ENCODE measurements at places on chromosomes 2 and 18. TPM values are rescaled to one million over a fixed set of nuclear protein-coding genes. Genes with fewer than 3 reads are reported as not detected.

DNA sequence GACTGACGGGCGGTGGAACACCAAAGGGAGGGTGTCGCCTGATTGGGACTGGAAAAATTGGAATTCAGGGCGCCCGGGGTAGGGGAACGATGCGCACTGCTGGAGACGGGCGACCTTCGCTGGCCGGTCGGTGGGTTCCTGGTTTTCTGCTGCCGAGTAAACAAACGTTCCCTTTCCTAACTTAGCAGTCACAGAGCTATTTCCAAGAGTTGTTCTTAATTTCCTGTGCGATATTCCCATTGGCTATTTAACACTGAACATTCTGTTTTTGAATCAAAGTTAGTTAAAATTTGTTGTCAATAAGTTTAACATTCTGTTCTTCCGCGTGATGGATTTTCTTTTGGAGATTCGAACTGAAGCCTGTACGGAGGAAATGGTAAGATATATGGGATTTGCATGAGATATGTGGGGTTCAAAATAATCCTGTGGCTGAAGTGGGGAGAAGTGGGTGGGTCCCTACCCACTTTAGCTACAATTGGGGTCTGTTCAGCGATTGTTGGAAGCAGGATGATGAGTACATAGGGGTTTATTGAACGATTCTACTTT lies 862 bp downstream of the C18orf54 start:
- peak overlapping the region; percentile 55 for H3K27ac ChIP-seq
- peak; percentile 10 for DNase-seq
- H3K4me3 ChIP-seq, result peak overlapping the region; percentile 68
- no peaks in the 10 kb centered on the region for H3K36me3 ChIP-seq
- H3K27me3 ChIP-seq, result no peaks in the 10 kb centered on the region

DNA sequence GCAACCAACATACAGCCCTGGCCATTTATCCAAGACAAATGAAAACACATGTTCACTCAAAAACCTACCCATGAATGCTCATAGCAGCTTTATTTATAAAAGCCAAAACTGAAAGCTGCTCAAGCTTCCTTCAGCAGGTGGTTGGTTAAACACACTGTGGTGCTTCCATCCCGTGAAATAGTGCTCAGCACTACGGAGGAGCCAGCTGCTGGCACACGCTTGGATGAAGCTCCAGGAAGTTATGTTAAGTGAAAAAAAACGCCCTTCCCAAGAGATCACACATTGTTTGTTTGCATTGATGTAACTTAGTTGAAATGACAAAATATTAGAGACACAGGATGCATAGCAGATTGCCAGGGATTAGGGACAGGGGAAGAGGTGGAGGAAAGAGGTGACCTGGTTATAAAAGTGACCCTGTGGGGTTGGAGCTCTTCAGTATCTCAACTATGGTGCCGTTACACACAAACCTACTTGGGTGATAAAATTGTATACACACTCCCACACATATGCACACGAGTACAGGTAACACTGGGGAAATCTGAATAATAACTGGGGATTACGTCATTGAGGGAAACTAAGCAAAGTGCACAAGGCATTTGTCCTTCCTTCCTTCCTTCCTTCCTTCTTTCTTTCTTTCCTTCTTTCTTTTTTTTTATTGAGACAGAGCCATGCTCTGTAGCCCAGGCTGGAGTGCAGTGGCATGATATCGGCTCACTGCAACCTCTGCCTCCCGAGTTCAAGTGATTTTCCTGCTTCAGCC lies 6.2 kb upstream of the ALPG start:
- no peaks in the 10 kb centered on the region for H3K36me3 ChIP-seq
- no peak overlapping the region for H3K4me3 ChIP-seq
- no peak for DNase-seq
- no peaks in the 10 kb centered on the region for H3K4me1 ChIP-seq
- peaks cover 8% of the 10 kb centered on the region for H3K27me3 ChIP-seq
- no peak overlapping the region for H3K27ac ChIP-seq

GRCh38 chr2:58039170-58039611 lies 7.4 kb upstream of the VRK2 start:
- no peaks in the 10 kb centered on the region for H3K36me3 ChIP-seq
- DNase-seq, result peak; percentile 75
- no peaks in the 10 kb centered on the region for H3K4me1 ChIP-seq
- peak overlapping the region; percentile 44 for H3K27ac ChIP-seq

- peak overlapping the region; percentile 59 for H3K4me3 ChIP-seq
These were observed 486 bp upstream of the GPR39 start for GRCh38 chr2:132415915-132416722.

DNA sequence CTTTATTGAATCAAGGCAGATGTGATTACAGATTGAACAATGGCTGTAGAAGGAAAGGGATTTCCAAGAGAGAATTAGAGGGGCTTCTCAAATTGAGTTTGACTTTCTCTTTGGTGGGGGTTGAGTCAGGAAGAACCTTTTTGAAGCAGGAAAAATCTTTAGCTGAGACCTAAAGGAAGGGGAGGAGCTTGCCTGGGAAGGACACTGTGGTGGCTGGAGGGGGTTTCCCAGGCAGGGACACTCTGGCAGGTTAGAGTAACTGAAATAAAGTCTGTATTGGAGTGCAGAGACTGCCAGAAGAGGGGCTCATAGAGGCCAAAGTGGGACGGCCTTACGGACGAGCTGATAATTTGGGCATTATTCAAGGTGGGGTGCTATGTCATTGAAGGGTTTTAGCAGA lies 69.3 kb downstream of the NEDD4L start:
- no peak overlapping the region for H3K27ac ChIP-seq
- H3K36me3 ChIP-seq, result no peaks in the 10 kb centered on the region
- no peak for DNase-seq
- no peak overlapping the region for H3K4me3 ChIP-seq
- no peaks in the 10 kb centered on the region for H3K27me3 ChIP-seq

DNA sequence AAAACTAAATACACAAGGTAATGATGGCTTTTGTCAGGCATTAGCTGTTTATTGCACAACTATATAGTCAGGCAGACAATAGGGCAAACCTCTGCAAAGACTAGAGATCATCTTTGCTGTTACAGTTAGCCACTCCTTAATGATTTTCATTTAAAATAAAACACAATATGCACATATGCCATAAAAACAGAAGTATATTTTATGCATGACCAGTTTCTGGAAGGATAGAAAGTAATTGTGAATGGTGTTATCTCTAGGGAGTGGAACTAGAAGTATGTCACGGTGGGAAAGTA lies 102.0 kb downstream of the CHN1 start:
- no peak overlapping the region for H3K27ac ChIP-seq
- H3K4me3 ChIP-seq, result no peak overlapping the region
- H3K36me3 ChIP-seq, result no peaks in the 10 kb centered on the region
- no peak for DNase-seq

DNA sequence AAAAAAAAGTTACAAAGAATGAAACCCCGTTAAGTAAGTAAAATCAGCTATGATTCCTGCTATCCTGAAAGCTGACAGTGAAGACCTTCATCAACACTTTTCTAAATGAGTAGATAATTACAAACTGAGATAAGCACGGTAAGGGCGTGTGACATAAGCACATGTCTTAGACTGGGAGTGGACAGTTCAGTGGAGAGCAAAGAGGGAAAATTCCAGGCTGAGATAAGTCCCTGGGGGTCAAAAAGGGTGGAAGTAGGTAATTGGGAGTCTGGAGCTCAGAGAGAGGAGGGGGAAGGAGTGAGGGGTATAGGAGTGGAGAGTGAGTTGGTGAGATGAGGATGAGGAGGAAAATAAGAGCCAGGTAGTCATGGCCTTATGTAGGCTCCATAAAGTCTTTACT lies 4.4 kb upstream of the IL1A start:
- no peak overlapping the region for H3K4me3 ChIP-seq
- no peaks in the 10 kb centered on the region for H3K27me3 ChIP-seq
- H3K36me3 ChIP-seq, result no peaks in the 10 kb centered on the region
- peaks cover 2% of the 10 kb centered on the region for H3K4me1 ChIP-seq
- no peak overlapping the region for H3K27ac ChIP-seq

- no peaks in the 10 kb centered on the region for H3K4me1 ChIP-seq
- no peaks in the 10 kb centered on the region for H3K27me3 ChIP-seq
- peaks cover 13% of the 10 kb centered on the region for H3K36me3 ChIP-seq
These were observed 83.4 kb upstream of the CYP20A1 start for GRCh38 chr2:203155406-203155805.

- H3K4me1 ChIP-seq, result no peaks in the 10 kb centered on the region
- no peak for DNase-seq
- H3K4me3 ChIP-seq, result no peak overlapping the region
- no peaks in the 10 kb centered on the region for H3K36me3 ChIP-seq
These were observed 41.4 kb downstream of the CHST9 start for GRCh38 chr18:27143580-27144287.

GRCh38 chr2:220356076-220356475 lies 728.6 kb downstream of the SLC4A3 start:
- no peak overlapping the region for H3K4me3 ChIP-seq
- H3K27me3 ChIP-seq, result no peaks in the 10 kb centered on the region
- no peaks in the 10 kb centered on the region for H3K36me3 ChIP-seq
- no peaks in the 10 kb centered on the region for H3K4me1 ChIP-seq

- peaks cover 1% of the 10 kb centered on the region for H3K4me1 ChIP-seq
- DNase-seq, result no peak
- H3K27me3 ChIP-seq, result no peaks in the 10 kb centered on the region
- no peaks in the 10 kb centered on the region for H3K36me3 ChIP-seq
- no peak overlapping the region for H3K4me3 ChIP-seq
- no peak overlapping the region for H3K27ac ChIP-seq
These were observed 54.6 kb downstream of the ANKRD44 start for GRCh38 chr2:197256021-197256420.

- H3K27ac ChIP-seq, result no peak overlapping the region
- no peak overlapping the region for H3K4me3 ChIP-seq
- H3K4me1 ChIP-seq, result peaks cover 2% of the 10 kb centered on the region
- no peak for DNase-seq
These were observed 66.3 kb downstream of the PARD6G start for GRCh38 chr18:80180778-80181564.

- no peaks in the 10 kb centered on the region for H3K27me3 ChIP-seq
- H3K4me3 ChIP-seq, result no peak overlapping the region
- H3K36me3 ChIP-seq, result no peaks in the 10 kb centered on the region
- H3K4me1 ChIP-seq, result no peaks in the 10 kb centered on the region
- no peak for DNase-seq
- no peak overlapping the region for H3K27ac ChIP-seq
These were observed 15.4 kb downstream of the AFF3 start for GRCh38 chr2:100126897-100127401.

DNA sequence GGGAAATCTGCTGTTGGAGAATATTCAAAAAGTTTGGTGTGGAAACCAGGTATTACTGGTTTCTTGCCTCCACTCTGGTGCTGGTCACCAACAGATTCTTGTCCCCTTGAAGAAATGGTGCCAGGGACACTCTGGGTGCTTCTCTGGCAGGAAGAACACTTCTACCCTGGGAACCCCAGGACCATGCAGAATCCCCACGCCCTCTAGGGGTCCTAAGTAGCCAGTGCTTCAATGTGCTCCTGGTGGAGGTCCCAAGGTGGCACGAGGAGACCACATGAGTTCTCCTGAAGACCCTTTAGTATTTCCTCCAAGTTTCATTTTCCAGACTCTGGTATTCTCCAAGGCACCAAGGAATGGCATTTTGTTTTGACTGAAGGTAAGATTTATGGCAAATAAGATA lies 380.6 kb downstream of the TSN start:
- peak; percentile 21 for DNase-seq
- no peaks in the 10 kb centered on the region for H3K27me3 ChIP-seq
- no peak overlapping the region for H3K27ac ChIP-seq

- no peak for DNase-seq
- no peaks in the 10 kb centered on the region for H3K27me3 ChIP-seq
- peaks cover 6% of the 10 kb centered on the region for H3K4me1 ChIP-seq
- no peak overlapping the region for H3K4me3 ChIP-seq
- H3K36me3 ChIP-seq, result peaks cover 9% of the 10 kb centered on the region
These were observed 114.4 kb upstream of the ACVR1C start for GRCh38 chr2:157743051-157743450.

- H3K4me3 ChIP-seq, result no peak overlapping the region
- H3K4me1 ChIP-seq, result peaks cover 6% of the 10 kb centered on the region
- DNase-seq, result peak; percentile 36
- no peaks in the 10 kb centered on the region for H3K36me3 ChIP-seq
These were observed 167.2 kb downstream of the TRIB2 start for GRCh38 chr2:12883906-12884305.

DNA sequence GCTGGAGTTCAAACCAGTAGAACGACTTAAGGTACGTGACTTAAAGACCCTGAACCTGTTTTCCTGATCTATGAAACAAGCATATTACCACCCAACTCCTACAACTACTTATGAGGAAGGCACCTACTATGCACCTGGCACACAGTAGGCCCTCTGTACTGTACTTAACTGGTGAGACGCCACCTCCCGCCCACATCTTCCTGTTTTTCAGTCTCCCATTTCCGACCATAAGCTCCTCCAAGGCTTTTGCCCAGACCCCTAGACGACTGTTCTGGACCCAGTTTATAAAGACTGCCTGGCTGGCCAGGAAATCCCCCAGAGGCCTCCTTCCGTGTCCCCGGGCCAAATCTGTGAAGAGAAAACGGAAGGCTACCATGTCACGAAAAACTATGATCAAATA lies 1.5 kb downstream of the GALNT14 start:
- H3K4me1 ChIP-seq, result no peaks in the 10 kb centered on the region
- no peak overlapping the region for H3K4me3 ChIP-seq
- peaks cover 64% of the 10 kb centered on the region for H3K27me3 ChIP-seq
- no peaks in the 10 kb centered on the region for H3K36me3 ChIP-seq
- no peak overlapping the region for H3K27ac ChIP-seq
- DNase-seq, result no peak

- H3K4me1 ChIP-seq, result peaks cover 5% of the 10 kb centered on the region
- peak; percentile 64 for DNase-seq
- 0 out of 2 replicates have a peak overlapping the region, but pooled peaks have one; percentile 5 for H3K27ac ChIP-seq
These were observed 8.1 kb upstream of the GPBAR1 start for GRCh38 chr2:218252509-218253231.

DNA sequence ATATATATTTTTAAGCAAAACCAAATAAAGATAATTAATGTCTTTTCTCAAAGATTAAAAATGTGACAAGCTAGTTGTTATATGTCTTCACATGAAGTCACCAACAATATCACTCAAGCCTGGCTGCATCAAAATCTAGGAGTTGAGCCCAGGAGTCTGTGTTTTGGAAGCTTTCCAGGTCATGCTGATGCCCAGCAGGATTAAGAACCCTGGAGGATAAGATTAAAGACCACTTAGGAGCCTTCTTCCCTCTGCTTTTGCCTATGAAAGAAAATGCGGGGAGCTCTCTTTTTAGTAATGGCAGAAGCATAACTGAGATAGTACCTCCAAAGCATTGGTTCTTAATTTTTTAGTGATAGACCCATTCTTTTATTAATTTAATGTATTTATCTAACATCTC lies 157.4 kb downstream of the ASXL3 start:
- H3K27me3 ChIP-seq, result no peaks in the 10 kb centered on the region
- H3K27ac ChIP-seq, result no peak overlapping the region
- no peak for DNase-seq
- H3K36me3 ChIP-seq, result no peaks in the 10 kb centered on the region

- H3K36me3 ChIP-seq, result no peaks in the 10 kb centered on the region
- H3K27ac ChIP-seq, result no peak overlapping the region
- H3K27me3 ChIP-seq, result no peaks in the 10 kb centered on the region
- H3K4me1 ChIP-seq, result peaks cover 10% of the 10 kb centered on the region
- no peak for DNase-seq
- no peak overlapping the region for H3K4me3 ChIP-seq
These were observed 67.5 kb upstream of the FN1 start for GRCh38 chr2:215503381-215503780.

GRCh38 chr2:16546128-16546754 lies 119.4 kb downstream of the CYRIA start:
- no peaks in the 10 kb centered on the region for H3K36me3 ChIP-seq
- H3K4me1 ChIP-seq, result no peaks in the 10 kb centered on the region

Gene PROM2
- total RNA-seq, result not detected

Gene RGPD8
- total RNA-seq, result 4.1 TPM

Gene ANKAR
- total RNA-seq, result 4.4 TPM

Gene SCN1A
- under 0.01 TPM for total RNA-seq

Gene SRD5A2
- total RNA-seq, result not detected

Gene GALNT3
- 2.0 TPM for total RNA-seq

Gene BMP10
- not detected for total RNA-seq

Gene RAD51AP2
- not detected for total RNA-seq

Gene LRP1B
- total RNA-seq, result under 0.01 TPM

All from IMR-90 (cell line).